Bronchial epithelial cell (primary cell): ENCODE measurements at places on chromosomes 3 and 15. TPM values are rescaled to one million over a fixed set of nuclear protein-coding genes. Genes with fewer than 3 reads are reported as not detected.

The RHO gene
- not detected in 2 replicates for total RNA-seq

The DUOXA2 gene
- total RNA-seq, result 0.13 TPM in 1 of 2 replicates, not detected in the other

The BCL6 gene
- total RNA-seq, result 6.8 and 9.0 TPM in 2 replicates

The CMSS1 gene
- total RNA-seq, result 15.9 and 21.3 TPM in 2 replicates

The RGMA gene
- 0.53 and 1.0 TPM in 2 replicates for total RNA-seq

The ZNF80 gene
- total RNA-seq, result not detected in 2 replicates

The AMT gene
- 0.79 and 2.2 TPM in 2 replicates for total RNA-seq

The ADGRG7 gene
- total RNA-seq, result under 0.01 TPM in 1 of 2 replicates, not detected in the other

The SCN5A gene
- under 0.01 TPM in 1 of 2 replicates, not detected in the other for total RNA-seq

The FGD5 gene
- not detected in 2 replicates for total RNA-seq

The ERICH6 gene
- under 0.01 TPM in 1 of 2 replicates, not detected in the other for total RNA-seq

The NR1I2 gene
- not detected in 2 replicates for total RNA-seq

The TEX55 gene
- not detected in 2 replicates for total RNA-seq

The RAB6B gene
- total RNA-seq, result under 0.01 and 0.13 TPM in 2 replicates

The CYP1A1 gene
- 0.26 TPM in 2 replicates for total RNA-seq

The XCR1 gene
- total RNA-seq, result under 0.01 TPM in 1 of 2 replicates, not detected in the other

The RTP1 gene
- total RNA-seq, result not detected in 2 replicates

The ATP13A5 gene
- 0.13 TPM in 1 of 2 replicates, not detected in the other for total RNA-seq

The MESP1 gene
- total RNA-seq, result 0.26 and 1.4 TPM in 2 replicates

The GREM1 gene
- 0.13 and 3.7 TPM in 2 replicates for total RNA-seq

The SERPINI2 gene
- total RNA-seq, result not detected in 2 replicates

The GRAMD1C gene
- total RNA-seq, result 1.1 and 1.3 TPM in 2 replicates

The HTR3E gene
- total RNA-seq, result not detected in 2 replicates

The GCNT3 gene
- total RNA-seq, result 8.2 and 37.5 TPM in 2 replicates

The MUC20 gene
- 1.6 and 6.8 TPM in 2 replicates for total RNA-seq

The KLHL18 gene
- total RNA-seq, result 25.5 and 27.0 TPM in 2 replicates

The UROC1 gene
- total RNA-seq, result not detected in 2 replicates

The POMGNT2 gene
- 8.2 TPM in 2 replicates for total RNA-seq
